Anterior cingulate cortex (tissue), 58 donors: ENCODE measurements at places on chromosomes 3 and 15.

GRCh38 chr3:125062904-125063618 lies 7.3 kb upstream of the HEG1 start:
- DNase-seq, result no peak

DNA sequence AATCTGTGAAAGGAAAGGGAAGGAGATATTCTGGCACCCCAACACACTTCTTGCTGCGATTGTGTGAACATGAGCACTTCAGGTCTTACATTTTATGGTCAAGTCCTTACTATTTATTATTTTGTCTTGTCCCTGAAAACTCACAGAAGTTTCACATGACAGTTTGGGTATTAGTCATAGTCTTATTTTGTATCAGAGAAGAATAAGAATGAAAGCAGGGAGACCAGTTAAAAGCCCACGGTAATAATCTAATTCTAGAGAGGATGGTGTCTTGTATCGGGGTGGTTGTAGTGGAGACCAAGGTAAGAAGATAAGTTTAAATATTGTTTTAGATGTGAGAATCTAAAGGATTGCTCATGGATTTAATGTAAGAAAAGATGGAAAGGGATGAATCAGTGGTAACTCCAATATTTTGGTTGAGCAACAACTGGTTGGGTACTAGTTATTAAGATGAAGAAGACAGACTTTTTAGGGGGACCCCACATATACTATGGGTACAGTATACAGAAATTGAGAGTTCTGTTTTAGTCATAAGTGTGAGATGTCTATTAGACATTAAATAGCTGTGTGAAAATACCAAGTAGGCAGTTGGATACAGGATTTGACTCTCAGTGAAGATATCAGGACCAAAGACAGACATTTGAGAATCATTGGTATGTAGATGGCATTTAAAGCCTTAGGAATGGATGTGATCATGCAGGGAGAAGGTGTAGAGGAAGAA lies 227.6 kb downstream of the MFSD1 start:
- DNase-seq, result no peak

DNA sequence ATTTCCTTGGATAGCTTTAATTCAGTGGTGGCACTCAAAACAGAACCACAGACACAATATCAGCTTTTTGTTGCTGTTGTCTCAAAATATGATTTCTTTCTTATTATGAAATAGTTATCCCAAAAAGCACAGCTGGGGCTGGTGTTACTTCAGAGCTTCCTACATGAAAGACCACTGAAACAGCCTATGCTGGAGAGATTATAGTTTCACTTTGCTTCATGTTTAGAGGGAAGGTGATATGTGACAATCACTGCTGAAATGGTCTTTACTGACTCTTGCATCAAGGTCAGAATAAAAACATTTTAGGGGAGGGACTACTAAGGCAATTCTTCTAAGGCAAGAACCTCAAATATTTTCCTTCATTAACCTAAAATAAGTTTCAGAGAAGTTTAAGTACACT lies 190.7 kb downstream of the TNIK start:
- no peak for DNase-seq

DNA sequence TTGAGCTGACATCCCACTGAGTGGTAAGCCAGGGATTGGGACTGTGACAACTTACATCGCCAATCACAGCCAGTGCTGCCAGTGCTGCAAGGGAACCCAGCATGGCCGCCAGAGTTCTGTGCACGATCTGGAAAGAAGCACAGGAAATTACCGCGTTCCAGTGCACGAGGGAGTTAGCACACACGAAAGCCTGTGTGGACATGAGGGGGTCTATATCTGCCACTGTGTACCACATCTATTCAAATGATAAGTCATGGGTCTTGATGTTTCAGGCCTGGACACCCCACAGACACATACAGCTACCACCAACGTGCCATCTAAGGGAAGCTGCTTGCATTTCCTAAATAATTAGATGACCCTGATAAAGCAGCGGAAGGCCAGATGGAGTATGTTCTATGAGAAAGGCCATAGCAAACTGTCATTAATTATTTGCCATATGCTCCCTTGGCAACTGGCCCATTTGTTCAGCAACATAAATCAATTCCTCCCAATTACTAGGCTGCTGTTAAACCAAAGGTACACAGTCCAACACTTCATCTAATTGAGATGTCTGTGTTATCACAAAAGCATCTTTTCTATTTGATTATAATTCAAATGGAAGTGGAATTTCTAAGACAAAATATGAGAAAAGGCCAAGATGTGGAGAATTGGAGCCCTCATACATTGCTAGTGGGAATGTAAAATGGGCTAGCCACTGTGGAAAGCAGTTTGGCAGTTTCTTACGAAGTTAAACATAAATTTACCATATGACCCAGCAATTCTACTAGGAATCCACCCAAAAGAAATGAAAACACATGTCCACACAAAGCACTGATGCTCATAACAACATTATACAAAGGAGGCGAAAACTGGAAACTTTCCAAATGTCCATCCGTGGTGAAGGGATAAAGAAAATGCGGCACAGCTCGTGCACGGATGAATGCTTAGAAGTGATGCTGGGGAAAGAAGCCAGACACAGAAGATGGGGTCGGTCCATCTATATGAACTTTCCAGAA lies 108.3 kb downstream of the OCA2 start:
- no peak for DNase-seq

GRCh38 chr3:100910986-100911385 lies 82.2 kb downstream of the ABI3BP start:
- DNase-seq, result no peak

GRCh38 chr3:119536757-119537156 lies 22.7 kb downstream of the CD80 start:
- DNase-seq, result no peak

DNA sequence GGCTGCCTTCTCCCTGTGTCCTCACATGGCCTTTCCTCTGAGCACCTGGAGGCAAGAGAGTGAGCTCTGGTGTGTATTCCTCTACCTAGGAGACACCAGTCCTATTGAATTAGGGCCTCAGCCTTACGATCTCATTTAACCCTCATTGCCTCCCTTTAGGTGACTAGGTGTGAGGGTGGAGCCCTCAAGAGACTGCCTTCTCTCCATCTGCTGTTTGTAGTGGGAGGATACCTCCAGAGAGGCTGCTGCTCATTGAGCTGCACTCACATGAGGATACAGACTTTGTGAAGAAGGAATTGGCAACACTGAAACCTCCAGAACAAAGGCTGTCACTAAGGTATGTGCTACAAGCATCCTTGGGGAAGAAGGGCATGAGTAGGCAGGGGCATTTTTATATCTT lies at the start of gene CCR8:
Gene CCR8 (plus strand): TSS at position 217 of the 400 bp plus-strand sequence. CDS start 2,623 bp downstream, outside the sequence.
- no peak for DNase-seq

GRCh38 chr3:29705906-29706844 lies 425.3 kb downstream of the RBMS3 start:
- DNase-seq, result no peak

- no peak for DNase-seq
These were observed 63.0 kb downstream of the VPS8 start for GRCh38 chr3:184874709-184875644.

GRCh38 chr3:25820816-25821486 lies 31.1 kb downstream of the OXSM start:
- no peak for DNase-seq

GRCh38 chr3:48830715-48831114 lies 17.0 kb downstream of the PRKAR2A start:
- DNase-seq, result no peak

GRCh38 chr15:90871716-90872485 lies 3.5 kb downstream of the FURIN start:
- DNase-seq, result peak; percentile 15

DNA sequence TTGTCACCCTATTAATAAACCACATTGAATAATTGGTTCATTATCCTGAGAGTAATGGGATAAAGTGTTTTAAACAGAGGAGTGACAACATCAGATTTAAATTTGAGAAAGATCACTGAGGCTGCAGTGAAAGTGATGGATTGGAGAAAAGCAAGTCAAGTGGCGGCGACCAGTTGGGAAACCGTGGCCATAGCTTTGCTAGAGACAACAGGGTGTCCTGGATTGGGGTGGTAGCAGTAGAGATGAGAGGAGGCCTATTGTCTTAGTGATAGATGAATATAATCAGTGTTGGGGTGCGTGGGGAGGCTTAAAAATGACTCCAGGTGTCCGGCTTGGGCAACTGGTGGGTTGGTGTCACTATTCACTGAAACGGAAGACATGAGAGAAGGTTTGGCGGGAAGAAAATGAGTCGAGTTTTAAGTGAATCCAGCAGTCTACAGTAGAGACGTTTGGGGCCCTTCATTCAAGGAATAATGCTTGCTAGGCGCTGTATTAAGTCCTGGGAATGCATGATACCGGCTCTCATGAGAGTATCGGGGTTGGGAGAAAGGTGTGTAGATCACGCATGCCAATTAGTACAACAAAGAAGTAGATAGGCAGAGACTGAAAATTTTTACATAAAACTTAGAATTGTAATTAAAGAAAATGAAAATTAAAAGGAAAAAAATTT lies 819 bp downstream of the NEK4 start:
- no peak for DNase-seq

GRCh38 chr3:48306860-48307530 lies 26.5 kb downstream of the SPINK8 start:
- no peak for DNase-seq

- DNase-seq, result no peak
These were observed 297.7 kb upstream of the NR2E3 start for GRCh38 chr15:71512682-71513006.

DNA sequence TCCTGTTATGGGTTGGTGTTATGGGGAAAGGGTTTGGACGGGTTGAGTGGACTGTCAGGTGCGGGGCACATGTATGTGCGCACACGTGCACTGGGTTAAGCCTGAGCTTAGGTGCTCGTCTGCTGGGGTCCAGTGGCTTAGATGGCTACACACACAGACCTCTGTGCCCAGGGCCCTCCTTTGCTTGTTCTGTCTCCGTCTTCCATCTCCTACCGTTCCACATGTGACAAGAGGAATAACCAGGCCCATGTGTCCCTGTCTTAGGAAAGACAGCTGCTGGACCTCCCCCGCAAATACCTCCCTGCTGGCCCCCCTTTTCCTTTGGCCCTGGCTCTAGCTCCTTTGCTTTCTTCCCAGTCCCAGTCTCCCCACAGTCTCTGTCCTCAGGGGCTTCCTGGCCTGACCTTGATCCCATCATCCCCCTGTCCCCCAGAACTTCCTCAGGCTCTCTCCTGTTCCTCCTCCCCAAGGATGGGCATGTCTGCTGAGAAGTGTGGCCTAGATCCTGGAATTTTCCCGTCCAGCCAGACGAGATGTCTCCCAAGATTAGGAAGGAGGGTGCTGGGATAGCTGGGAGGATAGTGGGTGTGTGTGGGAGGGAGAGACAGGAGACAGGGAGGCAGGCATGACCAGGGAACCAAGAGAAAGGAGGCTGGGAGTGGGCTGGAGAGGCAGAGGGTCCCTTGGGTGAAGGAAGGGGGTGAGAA lies 797 bp upstream of the THPO start:
- no peak for DNase-seq

DNA sequence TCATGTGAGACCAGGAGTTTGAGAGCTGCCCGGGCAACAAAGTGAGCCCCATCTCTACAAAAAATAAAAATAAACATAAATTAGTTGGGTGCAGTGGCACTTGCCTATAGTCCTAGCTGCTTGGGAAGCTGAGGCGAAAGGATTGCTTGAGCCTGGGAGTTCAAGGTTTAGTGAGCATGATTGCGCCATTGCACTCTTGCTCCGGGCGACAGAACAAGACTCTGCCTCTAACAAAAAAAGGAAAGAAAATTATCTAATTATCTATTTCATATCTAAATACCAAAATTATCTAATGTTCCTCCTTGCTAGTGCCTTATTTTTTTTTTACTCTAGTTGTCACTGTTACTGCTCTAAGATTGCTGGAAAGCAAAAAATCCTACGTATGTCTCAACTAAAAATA lies 16.7 kb upstream of the PAK6 start:
- no peak for DNase-seq

DNA sequence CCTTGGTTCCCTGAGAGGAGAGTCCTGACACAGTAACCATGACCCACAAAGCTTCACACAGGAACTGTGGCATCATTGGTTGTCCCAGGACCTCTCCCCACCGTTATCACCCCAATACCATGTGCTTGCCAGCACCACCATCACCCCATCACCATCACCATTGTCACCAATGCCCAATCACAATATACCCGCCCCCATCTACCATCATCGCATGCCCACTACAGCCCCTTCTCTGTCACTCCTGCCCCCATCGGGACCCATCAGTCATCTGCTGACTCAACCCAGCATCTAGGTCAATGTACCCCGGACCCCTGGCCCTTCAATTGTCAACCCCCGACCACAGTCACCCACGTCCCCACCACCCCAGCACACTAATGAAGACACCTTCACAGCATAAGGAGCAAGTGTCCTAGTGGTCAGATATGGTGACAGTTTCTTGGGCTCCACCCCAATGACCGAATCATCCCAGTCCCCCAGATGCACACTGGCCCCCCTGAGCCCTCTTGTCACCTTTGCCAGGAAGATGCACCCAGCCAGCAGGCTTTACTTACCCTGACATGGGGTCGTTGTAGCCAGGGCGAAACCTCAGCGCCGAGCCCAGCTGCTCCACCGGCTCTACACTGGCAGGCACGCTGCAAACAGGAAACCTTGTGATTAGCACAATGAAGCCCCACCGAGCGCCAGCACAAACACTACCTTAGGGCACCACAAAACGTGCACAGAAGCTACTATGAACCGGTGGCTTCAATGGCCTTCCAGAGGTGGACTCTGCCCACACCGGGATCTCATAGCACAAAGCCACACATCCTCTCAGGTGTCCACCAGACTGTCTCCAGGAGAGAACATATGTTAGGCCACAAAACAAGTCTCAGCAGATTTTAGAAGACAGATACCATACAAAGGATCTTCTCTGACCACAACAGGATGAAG lies 25.1 kb downstream of the SHISA5 start:
- DNase-seq, result no peak

DNA sequence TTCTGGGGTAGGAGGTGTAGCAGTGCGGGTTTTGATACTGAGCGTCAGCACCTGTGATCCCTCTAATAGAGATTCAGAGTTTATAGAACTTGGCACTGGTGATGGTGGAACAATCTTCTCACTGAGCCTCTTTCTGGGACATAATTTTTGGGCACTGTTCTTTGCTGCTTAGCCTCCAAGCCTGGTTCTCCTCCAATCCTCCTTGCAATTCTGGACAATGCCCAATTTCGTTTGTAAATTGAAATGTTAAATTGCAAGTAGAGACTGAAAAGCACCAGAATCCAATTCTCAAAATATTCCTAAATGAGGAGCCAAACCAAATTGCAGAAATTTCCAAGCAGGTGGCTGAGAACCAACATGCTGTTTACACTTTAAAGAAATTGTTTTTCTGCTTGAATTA lies 149.8 kb upstream of the ABI3BP start:
- no peak for DNase-seq
